ENCODE measurements at places on chromosomes 6 and 20.
A peak's percentile ranks its signal among the peaks of the same experiment; 100 is the strongest.

GRCh38 chr20:25336561-25337422 is 53.8 kb downstream of the ABHD12 start:
- peak; percentile 26 for DNase-seq

- DNase-seq, result peak; percentile 96
Measured at GRCh38 chr6:154510144-154510905, at the start of gene CNKSR3. TSS of gene CNKSR3 (minus strand) at chr6:154510685. CDS start at chr6:154510114, 571 bp downstream.

- no peak for DNase-seq
Measured at GRCh38 chr6:21147995-21148394, 445.6 kb upstream of the SOX4 start.

GRCh38 chr6:130366107-130367005 is 539 bp downstream of the TMEM200A start:
- DNase-seq, result peak; percentile 47

DNA sequence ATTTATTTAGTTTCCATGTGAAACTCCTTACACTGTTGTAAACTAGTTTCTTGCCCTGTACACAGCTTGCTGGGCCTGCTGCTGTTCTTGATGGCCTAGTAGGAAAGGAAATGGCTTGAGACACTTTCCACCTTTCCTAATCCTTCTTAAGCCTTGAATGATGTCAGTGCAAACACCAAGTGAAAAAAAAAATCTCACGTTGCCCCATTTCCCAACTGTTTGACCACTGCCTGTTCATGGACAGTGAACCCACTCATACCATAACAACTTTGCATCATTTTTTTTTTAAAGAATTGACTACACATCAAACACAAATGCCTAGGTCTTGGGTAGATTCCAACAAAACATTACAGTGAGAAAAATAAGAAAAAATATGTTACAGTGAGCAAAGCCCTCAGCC is 653.6 kb upstream of the FLRT3 start:
- DNase-seq, result no peak

DNA sequence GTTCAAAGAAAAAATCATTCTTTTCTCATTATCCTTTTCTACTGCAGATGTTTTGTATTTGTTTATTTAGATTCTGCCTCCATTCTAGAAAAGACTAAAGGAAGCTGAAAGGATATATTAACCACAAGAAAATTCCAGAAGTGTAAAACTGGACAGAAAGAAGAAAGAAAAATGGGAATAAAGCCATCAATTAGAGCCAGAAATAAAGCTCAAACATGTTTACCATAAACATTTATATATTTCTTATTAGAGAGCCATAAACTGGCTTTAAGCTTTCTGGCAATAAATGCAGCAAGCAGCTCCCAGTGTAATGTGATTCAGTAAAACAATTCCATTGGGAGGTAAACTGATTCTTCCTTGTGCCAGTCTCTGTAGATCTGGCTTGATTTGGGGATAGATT is 244.1 kb downstream of the PTPRK start:
- DNase-seq, result no peak

- peak; percentile 82 for DNase-seq
Measured at GRCh38 chr6:151765444-151765886, 42.0 kb upstream of the ESR1 start.
